Esophagus mucosa (tissue), 1 donor: ENCODE measurements at places on chromosomes 7 and 10. TPM values are rescaled to one million over a fixed set of nuclear protein-coding genes. Genes with fewer than 3 reads are reported as not detected.

DNA sequence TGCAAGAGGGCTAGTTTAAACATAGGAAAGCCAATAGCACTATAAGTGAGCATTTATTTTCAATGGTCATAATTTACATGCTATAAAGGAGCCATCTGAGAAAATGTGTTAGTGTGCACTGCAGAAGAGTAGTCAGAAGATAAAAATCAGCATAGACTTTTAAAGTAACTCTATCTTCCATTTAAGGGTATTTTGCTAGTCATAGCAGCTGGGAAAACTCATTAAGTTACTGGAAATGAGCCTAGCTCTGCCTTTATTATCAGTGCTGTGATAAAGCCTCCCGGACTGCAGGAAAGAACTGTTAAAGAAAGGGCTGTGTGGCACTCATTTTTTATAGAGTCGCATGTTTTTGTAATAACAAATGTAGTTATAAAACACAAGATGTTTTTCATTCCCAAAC is 825.8 kb upstream of the POM121L12 start:
- ATAC-seq = no peak

GRCh38 chr10:86954681-86955500 is 2.5 kb downstream of the MMRN2 start:
- ATAC-seq = no peak

GRCh38 chr7:30905078-30906012 is 6.3 kb upstream of the AQP1 start:
- peak; percentile 34 for ATAC-seq

DNA sequence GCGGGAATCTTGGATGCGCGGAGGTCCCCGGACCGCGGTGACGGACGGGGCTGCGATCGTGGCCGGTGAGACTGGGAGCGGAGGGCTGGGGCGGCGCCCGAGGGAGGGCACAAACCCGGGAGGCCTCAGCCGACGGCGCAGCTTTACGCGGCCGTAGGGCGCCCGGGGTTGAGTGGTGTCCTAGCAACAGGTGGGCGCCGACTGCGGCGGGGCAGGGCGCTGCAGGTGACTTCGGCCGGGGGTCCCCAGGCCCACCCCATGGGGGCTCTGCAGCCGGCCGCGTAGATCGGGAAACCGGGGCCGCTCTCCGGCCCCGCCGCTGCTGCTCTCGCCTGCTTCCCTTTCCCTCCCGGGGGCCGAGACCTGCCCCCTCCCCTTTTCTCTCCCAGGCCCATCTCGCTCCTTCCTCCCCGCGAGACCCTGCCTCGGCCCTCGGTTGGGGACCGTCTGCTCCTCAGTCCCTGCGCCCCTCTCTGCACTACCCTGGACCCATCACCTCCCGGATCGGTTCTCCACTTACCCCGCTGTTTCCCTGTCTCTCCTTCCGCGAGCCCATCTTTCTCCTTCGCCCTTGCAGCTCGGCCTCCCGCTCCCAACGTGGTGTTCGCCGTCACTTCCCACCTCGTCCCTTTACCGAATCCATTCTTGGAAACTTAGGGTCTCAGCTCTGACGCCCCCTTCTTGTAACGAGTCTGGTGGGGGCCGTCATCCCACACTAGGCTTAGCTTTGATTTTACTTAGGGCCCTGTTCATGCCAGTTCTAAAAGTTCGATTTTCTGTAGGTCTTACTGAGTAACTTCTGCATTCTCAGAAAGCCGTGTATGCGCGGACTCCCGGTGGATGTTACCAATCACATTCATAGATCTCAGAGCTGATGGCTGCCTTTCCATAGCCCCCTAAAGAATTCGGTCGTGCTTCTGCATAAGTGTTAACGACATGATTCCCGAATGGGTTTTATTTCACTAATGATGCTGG is 18.5 kb upstream of the ACBD5 start:
- peak; percentile 52 for ATAC-seq

SLC16A9 gene
- 14.3 TPM for total RNA-seq
